ENCODE measurements at places on chromosomes 3 and 15.
A peak's percentile ranks its signal among the peaks of the same experiment; 100 is the strongest.

DNA sequence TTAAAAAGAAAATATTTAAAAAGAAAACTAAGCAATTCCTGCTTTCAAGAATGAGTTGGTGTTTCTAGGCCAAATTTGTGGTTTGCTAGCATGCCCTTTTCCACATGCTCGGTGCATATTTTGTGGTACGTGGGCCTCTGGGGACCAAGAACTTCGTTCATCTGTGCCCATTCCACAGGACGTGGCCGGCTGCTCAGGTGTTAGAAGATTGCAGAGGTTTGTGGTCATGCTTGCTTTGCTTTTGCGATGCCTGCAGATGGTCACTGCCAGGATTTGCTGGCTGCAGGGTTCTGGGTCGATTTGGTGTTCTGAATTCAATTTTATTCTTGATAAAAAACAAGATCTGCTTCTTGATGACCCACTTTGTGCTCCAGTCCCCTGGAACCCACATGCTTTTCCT, 7.5 kb downstream of the PSTPIP1 start:
- no peak for DNase-seq

GRCh38 chr3:142028243-142028777, 121.0 kb downstream of the TFDP2 start:
- DNase-seq: peak; percentile 21

- DNase-seq: peak; percentile 20
Observed at GRCh38 chr3:67384760-67385397, 269.5 kb downstream of the SUCLG2 start.

- DNase-seq: no peak
Observed at GRCh38 chr15:67902579-67903009, 62.7 kb upstream of the RNU6-1 start.

DNA sequence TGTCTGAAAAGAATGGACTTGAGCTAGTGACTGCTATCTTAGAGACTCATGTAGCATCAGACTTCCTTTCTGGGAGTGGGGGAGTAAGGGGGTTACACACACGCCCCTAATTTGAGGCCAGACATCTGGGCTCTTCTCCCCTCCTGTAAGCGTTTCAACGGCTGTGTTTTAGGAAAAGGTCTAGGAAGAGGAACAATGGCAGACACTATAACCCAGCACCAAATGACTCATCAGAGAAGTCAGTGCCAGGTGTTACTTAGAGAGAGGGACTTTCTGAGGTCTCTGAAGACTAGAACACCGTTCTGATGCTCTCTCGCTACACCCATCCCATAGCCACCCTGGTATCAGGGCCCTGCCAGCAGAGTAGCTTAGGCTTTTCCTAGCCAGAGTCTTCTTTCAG, 65.5 kb downstream of the SSUH2 start:
- DNase-seq: no peak

- no peak for DNase-seq
Observed at GRCh38 chr3:146117406-146118285, 43.3 kb downstream of the PLOD2 start.

DNA sequence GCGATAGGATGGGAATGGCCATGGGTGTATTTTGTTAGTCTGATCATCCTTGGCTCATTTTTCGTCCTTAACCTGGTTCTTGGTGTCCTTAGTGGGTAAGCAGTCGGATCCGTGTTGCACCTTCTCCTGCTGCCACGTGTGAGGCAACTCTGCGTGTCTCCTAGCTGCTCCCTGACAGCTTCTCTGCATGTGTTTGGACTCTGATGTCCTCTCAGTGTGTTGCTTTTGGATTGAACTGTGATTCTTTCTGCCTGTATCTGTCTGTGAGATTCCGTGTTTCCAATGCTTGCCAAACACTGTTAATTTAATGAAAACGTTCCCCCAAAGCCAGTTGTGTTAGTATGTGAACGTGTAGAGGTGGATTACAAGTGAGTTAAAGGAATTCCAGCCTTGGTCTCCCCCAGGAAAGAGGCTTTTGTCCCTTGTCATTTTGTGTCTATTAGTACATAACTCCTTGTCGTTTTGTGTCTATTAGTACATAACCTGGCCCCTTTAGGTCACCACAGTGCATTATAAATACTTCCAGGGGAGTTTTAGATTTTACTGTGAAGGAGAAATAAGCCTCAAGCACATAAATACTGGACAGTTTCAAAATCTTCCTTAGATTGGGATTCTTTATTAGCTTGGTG, 172.4 kb downstream of the CHDH start:
- no peak for DNase-seq

DNA sequence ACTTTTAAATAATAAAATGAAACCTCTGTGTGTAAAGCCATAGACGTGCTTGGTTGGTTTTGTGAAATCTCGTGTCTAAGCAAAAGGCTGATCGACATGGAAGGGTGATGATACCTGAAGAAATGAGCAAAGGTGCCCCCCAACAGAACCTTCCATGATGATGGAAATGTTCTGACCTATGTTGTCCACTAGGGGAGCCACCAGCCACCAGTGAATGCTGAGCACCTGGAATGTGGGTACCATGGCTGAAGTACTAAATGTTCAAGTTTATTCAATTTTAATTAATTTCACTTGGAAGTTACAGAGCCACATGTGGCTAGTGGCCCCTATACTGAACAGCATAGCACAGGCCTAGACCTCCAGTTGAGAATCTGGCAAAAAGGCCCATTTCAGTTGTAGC, 158.8 kb downstream of the POLR2M start:
- no peak for DNase-seq

DNA sequence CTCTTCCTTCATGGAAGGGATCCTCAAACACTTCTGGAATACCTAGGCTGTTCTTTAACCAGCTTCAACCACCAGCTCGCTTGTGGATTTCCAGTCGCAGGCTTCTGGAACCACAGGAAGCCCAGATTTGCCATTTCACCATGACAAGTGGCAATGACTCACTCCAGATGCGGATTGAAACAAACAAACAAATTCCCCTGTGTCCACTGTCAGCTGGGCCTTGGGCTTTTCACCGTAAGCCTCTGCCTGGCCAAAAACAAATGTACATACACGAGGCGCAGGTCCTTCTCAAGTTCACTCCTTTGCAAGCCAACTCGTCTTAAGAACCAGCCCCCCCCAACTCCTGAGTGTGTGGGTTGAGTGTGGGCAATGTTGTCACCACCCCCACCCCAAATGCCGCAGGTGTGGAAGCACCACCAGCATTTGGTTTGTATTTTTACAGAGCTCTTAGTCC, 8.8 kb downstream of the BCL6 start:
- no peak for DNase-seq

- DNase-seq: peak; percentile 67
Observed at GRCh38 chr3:122794779-122795673, at the start of gene SLC49A4. Gene SLC49A4 (plus strand): TSS chr3:122795069. CDS start chr3:122795193, 124 bp downstream.

GRCh38 chr15:78909791-78910228, 35.0 kb downstream of the CTSH start:
- DNase-seq: peak; percentile 18

DNA sequence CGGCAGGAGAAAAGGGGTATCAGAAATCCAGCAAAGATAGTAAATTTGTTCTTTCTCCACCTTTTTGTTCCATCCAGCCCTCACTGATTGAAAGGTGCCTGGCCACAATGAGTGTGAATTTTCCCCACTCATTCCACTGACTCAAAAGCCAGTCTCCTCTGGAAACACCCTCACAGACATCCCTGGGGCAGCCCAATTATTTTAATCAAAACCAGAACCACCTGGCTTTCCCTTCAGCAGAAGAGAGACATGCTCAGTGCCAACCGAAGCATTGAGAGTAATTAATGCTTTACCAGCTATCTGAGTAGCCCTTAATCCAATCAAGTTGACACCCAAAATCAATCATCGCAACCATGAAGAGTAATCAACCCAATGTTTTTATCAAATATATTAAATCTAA, 1129.6 kb upstream of the GBE1 start:
- DNase-seq: no peak

- no peak for DNase-seq
Observed at GRCh38 chr3:185992831-185993374, 55.1 kb upstream of the TRA2B start.

- DNase-seq: no peak
Observed at GRCh38 chr15:96695426-96695825, 364.9 kb downstream of the NR2F2 start.

GRCh38 chr3:24899901-24900603, 405.4 kb upstream of the THRB start:
- DNase-seq: no peak

GRCh38 chr3:193240850-193241706, at the start of gene PLAAT1:
Gene PLAAT1 (plus strand): TSS chr3:193241222. CDS start chr3:193255651, 14,429 bp downstream.
- DNase-seq: no peak

GRCh38 chr3:158108445-158108985, 1.4 kb upstream of the RSRC1 start:
- DNase-seq: no peak

GRCh38 chr3:194268654-194269512, 82.2 kb downstream of the CPN2 start:
- DNase-seq: no peak

GRCh38 chr3:146166415-146166821, 5.4 kb upstream of the PLOD2 start:
- DNase-seq: no peak

DNA sequence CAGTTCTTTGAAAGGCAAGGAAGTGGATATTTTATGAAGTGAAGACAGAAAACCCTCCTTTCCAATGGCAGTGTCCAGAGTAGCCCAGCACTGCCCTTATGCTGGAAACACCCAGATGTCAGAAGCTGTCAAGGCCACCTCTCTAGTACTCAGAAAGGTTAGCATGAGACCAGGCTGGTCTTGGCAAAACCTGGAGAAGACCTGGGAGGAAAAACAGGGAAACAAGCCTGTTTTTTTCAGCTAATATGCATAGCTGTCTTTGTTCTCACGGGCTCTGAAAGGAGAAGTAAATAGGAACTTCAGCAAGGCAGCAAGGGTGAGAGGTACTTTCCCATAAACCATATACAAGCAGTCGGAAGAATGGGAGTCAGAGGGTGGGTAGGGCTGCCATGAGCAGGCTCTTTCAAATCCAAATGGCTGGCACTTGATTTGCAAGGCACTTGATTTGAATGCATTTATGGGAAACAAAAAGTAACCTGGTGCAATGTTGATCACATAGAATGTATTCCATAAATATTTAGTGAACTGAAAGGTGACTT, 55.8 kb downstream of the HEG1 start:
- no peak for DNase-seq

- peak; percentile 73 for DNase-seq
Observed at GRCh38 chr15:31391687-31392671, 65.3 kb downstream of the KLF13 start.

GRCh38 chr3:122563717-122564025, 429 bp downstream of the PARP9 start:
- DNase-seq: no peak
